ENCODE measurements at places on chromosomes 16 and 17.

- peak; percentile 47 for DNase-seq
These were observed 857 bp downstream of the TMC8 start for GRCh38 chr17:78131172-78132083.

DNA sequence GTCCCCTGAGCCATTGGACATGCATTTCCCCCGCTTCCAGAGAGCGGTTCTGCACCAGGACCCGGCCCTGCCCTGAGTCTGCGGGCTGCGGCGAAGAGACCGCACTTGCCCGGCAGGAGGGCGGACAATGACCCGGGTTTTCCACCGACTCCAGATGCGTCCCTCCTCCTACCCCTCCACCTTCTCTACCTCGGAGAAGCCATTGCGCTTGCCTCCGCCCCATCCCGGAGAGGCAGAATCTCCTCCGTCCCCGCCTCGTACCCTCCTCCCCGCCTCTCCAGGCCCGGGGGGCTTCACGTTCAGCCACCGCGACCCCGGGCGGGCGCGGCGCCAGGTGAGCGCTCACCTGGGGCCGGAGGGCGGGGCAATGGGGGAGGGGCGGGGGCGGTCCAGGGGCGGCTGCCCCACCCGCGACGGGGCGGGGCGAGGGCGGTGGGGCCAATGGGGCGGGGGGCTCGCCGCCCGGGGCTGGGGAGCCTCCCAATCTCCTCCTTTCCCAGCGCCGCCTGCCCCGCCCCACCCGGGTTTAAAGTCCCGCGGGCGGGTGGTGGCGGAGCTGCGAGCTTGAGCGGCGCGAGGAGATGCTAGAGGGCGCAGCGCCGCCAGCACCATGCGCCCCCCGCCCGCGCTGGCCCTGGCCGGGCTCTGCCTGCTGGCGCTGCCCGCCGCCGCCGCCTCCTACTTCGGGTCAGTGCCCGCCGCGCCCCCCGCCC lies at the start of gene WNT9B:
Gene WNT9B (plus strand): TSS at position 555 of the 713 bp plus-strand sequence. CDS start 56 bp downstream, at position 611.
- peak; percentile 13 for DNase-seq

DNA sequence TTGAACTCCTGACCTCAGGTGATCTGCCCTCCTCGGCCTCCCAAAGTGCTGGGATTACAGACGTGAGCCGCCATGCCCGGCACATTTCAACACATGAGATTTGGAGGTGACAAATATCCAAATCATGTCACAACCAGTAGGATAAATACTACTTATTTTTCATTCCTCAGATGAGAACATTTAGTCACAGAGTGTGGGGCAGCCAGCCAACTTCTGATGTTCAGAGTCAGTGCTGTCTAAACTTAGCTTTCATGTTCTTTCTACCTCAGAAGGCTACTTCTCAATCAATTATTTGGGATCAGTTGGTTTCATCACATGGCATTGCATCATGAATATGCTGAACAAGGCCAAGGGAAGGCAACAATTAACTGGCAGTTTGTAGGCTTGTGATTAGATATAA lies 134.5 kb downstream of the CDH13 start:
- DNase-seq: no peak

DNA sequence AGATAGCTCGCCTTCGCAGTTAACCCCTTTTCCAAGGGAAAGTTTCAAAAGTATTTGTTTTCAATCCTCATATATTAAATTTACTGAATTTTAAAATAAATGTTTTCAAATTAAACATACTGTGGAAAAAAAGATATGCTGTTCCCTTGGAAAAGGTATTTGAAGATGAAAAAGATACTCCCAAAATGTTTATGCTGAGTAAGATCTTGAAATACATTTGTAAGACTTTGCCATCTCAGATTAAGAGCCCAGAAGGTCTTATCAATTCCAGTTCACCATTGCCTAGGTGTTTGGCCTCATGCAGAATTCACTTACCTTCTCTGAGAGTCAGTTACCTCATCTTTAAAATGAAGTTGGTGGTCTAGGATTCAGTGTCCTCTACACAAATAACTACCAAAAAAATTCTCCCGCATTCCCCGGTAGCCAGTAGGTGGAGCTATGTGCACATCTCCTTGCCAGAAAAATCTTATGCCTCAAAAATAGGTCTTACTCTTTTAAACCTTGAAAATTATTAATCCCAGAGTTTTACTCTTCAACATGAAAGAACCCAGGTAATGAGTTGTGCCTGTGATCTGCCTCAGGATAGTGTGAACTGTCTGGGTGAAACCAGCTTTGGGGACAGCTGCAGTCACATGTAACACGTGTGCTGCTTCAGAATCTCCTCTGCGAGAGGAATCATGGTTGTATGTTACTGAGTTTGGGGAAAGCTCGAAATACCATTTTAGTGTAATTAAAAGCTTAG lies 178.3 kb downstream of the MRTFB start:
- DNase-seq: peak; percentile 73

GRCh38 chr17:77002103-77003045 lies 134.2 kb downstream of the MGAT5B start:
- no peak for DNase-seq

DNA sequence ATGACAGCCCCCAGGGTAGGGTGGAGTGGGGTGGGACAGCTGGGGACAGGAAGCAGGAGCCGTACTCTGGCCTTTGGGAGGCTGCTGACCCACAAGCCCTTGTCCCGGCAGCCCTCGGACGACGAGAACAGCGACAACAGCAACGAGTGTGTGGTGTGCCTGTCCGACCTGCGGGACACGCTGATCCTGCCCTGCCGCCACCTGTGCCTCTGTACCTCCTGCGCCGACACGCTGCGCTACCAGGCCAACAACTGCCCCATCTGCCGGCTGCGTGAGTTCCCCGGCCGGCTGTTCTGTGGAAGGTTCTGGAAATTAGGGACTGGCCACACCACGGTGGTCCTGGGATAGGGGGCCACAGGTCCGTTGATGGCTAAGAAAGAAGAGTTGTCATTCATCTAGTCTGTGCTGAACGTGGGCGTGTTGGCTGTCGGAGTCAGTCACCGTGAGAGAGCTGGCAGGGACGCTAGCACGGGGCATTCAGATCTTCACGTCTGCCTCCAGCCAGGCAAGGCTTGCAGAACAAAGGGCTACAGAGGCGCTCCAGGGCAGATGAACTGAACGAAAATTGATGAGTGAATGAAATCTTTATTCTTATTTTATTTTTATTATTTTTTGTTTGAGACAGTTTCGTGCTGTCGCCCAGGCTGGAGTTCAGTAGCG lies 19.8 kb upstream of the NUDT16L1 start:
- DNase-seq: no peak

GRCh38 chr16:51010817-51011216 lies 140.3 kb downstream of the SALL1 start:
- DNase-seq: no peak

- peak; percentile 60 for DNase-seq
These were observed 2.8 kb upstream of the FUS start for GRCh38 chr16:31177136-31177535.

DNA sequence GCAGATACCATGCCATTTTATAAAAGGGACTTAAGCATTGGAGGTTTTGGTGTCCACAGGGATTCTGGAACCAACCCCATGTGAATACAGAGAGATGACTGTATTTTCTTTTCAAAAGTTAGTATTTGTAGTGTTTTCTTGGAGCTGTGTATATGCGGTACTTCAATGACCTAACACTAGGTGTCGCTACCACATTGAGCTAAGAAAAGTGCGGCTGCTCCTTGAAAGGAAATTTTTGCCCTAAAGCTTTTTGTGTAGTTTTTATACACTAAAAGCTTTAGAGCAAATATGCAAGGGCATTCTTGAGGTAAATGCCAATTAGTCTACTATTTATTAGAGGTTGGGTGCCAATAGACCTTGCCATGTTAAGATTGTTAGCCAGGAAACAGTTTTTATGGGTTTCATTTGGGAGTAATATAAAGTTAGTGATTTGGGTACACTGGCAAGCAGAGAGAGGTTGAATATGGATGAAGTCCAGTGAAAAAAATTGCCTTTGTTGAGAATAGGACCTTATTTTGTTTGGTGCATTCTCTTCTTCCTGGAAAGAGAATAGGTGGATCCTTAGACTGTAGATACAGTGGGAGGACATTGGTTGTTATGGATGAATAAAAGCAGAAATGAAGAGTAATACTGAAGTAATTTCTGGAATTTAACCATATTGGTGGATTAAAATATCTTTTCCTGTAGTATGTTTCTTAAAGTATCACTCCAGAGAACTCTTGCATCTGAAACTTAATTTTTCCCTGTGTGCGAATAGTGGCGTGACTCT lies 43.3 kb downstream of the BCAS3 start:
- peak; percentile 24 for DNase-seq

DNA sequence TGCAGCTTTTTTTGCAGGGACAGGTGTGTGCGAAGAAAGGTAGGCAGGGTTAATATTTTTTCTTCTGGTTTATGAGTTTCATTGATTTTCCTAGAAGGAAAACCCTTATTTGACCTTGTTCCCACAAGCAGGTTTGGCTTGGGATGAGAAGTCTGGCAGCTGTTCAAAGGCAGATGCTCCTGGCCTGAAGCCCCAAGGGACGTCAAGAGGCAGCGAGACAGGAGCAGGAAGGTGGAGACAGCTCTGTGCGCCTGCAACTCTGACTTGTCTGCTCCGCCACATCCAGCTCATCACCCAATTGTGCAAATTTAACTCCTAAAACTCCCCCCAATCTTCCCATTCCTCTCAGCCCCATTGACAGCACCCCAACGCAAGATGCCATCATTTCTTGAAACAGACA lies 136.8 kb upstream of the XYLT1 start:
- DNase-seq: no peak

GRCh38 chr17:41689497-41690299 lies 1.0 kb downstream of the EIF1 start:
- peak; percentile 72 for DNase-seq

DNA sequence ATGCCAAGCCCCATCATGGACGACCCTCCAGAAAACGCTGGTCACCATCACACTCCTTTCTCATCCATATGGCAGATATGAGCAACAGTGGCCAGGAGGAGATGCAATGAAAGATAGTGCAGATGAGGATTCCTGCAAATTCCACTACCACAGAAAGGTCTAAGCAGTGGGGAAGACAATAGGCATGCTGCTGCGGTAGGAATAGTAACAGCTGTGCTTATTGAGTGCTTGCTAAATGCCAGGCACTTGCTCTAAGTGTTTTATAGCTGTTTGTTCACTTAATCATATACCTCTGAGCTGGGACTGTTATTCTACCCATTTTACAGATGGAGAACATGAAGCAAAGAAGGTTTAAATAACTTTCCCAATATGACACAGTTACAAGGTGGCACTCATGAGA lies 46.6 kb upstream of the AKAP1 start:
- DNase-seq: no peak

DNA sequence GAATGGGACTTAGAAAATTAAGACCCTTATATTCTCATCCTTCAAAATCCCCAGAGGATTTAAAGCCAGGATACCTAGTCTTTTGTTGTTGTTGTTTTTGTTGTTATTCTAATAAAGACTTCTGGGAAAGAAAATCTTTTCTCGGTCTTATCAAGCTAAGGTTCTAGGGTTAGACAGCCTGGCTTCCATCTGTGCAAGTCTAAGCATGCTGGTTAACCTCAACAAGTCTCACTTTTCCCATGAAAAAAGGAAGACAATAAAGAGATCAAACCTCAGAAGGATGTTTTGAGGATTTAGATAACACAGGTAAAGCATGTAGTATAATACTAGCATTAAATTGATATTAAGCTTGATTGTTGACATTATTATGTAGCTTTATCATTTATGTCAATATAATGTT lies 486.4 kb upstream of the SOX9 start:
- no peak for DNase-seq

GRCh38 chr16:52537516-52537915 lies 9.4 kb downstream of the TOX3 start:
- DNase-seq: no peak

DNA sequence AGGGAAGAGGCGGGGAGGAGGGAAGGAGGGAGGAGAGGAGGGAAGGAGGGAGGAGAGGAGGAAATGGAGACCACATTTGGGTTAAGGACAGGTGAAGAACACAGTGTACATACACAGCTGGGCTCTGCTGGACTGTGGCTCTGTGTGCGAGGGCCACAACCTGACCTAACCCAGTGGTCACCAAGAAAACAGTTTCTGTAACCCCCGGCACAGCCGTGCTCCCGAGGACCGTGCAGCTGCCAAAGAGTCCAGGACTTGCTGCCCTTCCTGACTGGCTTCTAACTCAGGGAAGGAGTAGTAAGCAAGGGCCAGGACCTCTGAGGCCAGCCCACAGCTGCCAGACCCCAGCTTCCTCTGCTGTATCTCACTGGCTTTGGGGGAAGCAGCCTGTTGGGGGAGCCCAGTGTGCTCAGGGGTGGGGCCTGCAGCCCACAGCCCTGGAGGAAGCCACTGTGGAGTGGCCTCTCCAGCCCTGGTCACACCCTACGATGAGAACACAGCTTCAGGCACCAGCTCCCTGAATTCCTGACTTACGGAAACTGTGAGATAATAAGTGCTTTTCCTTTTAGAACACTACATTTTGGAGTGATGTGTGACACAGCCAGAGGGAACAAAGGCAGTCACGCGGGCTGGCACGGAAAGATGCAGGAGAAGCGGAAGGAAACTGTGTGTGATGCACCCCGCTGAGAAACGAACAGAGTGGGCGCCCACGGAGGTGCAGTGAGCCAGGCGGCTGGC lies 32.3 kb downstream of the SLC7A5 start:
- no peak for DNase-seq

- DNase-seq: no peak
These were observed 171.7 kb upstream of the ASIC2 start for GRCh38 chr17:33464669-33465280.

DNA sequence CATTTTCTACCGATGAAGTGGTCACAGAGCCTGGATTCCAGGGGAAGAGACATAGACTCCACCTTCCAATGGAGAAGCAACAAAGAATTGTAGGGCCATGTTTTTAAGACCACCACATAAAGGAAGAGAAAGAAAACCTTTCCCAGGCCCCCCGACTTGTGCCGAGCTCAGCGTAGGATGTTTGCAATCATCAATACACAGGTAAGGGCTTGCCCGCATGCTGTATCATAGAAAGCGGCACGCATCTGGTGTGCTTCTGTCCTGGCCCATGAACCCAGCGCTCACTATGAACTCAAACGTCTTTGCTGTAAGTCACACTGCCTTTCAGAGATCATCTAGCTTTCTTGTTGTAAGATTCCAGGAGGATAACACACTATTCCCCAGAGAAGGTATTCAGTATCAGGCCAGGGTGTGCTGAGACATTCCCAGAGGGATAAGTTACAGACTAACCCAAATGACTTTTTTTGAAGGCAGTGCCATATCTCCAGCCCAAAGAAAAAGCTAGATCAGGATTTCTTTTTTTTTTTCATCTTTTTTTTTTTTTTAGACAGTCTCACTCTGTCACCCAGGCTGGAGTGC lies 79.5 kb upstream of the RPL38 start:
- no peak for DNase-seq

GRCh38 chr17:13967416-13967815 lies 101.9 kb upstream of the COX10 start:
- DNase-seq: no peak

DNA sequence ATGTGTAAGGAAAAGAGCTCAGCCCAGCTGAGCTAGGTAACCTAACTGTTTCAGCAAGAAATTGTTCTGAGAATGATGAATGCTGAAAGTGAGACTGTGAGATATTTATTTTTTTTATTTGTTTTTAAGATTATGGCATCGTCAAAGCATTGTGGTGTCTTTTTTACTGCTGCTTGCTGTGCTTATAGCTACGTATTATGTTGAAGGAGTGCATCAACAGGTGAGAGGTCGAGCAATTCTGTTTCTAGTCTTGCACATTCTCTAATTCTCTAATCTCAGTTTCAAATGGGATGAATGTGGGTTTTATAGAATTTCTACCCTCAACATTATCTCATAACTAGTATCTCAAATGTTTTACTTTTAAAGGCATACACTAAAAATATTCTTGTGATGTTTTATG lies 29.9 kb downstream of the VMP1 start:
- no peak for DNase-seq

GRCh38 chr17:66944351-66945146 lies 20.0 kb upstream of the CACNG4 start:
- DNase-seq: no peak
